Parietal lobe (tissue), 2 donors: ENCODE measurements at places on chromosomes 1 and 21. TPM values are rescaled to one million over a fixed set of nuclear protein-coding genes. Genes with fewer than 3 reads are reported as not detected.

Gene C1orf167
- total RNA-seq = not detected

Gene ZNF648
- 0.31 TPM for total RNA-seq

Gene KCNJ6
- total RNA-seq = 11.0 TPM

Gene CD2
- total RNA-seq = not detected

Gene GUCA2A
- not detected for total RNA-seq

Gene PLXNA2
- total RNA-seq = 145 TPM

Gene FAM72C
- 0.31 TPM for total RNA-seq

Gene CYP4B1
- total RNA-seq = not detected

Gene VHLL
- total RNA-seq = 1.3 TPM

Gene MUTYH
- total RNA-seq = 33.5 TPM

Gene LCE2B
- not detected for total RNA-seq

Gene FUCA1
- 14.7 TPM for total RNA-seq

Gene OR2L13
- 1.9 TPM for total RNA-seq

Gene PDC
- total RNA-seq = not detected

Gene SHISAL2A
- total RNA-seq = not detected

Gene SLC19A1
- 27.2 TPM for total RNA-seq

Gene PSMB4
- total RNA-seq = 224 TPM

Gene IL23R
- total RNA-seq = not detected

Gene LRRC53
- total RNA-seq = not detected

Gene FAM43B
- total RNA-seq = 0.63 TPM

Gene TLCD4
- total RNA-seq = 7.8 TPM

Gene OR6N1
- not detected for total RNA-seq

Gene CLCA4
- not detected for total RNA-seq

Gene ARHGEF10L
- 44.8 TPM for total RNA-seq

Gene CFAP45
- total RNA-seq = 0.63 TPM

Gene OBSCN
- 124 TPM for total RNA-seq

Gene C4BPB
- total RNA-seq = not detected

Gene IL24
- not detected for total RNA-seq

Gene PGM1
- total RNA-seq = 17.8 TPM

Gene TNNI3K
- total RNA-seq = 22.8 TPM

Gene MRPS21
- 56.0 TPM for total RNA-seq

Gene SLC16A4
- 4.7 TPM for total RNA-seq

Gene C1QB
- 5.9 TPM for total RNA-seq

Gene ZMYND12
- 0.63 TPM for total RNA-seq

Gene GNB1
- total RNA-seq = 271 TPM

Gene SDF4
- 34.4 TPM for total RNA-seq

Gene FCRL3
- not detected for total RNA-seq

Gene TTC34
- total RNA-seq = 0.63 TPM

Gene C1orf185
- not detected for total RNA-seq

Gene VCAM1
- 14.4 TPM for total RNA-seq

Gene CCDC30
- 23.5 TPM for total RNA-seq
